ENCODE measurements at places on chromosomes 6 and 20.

DNA sequence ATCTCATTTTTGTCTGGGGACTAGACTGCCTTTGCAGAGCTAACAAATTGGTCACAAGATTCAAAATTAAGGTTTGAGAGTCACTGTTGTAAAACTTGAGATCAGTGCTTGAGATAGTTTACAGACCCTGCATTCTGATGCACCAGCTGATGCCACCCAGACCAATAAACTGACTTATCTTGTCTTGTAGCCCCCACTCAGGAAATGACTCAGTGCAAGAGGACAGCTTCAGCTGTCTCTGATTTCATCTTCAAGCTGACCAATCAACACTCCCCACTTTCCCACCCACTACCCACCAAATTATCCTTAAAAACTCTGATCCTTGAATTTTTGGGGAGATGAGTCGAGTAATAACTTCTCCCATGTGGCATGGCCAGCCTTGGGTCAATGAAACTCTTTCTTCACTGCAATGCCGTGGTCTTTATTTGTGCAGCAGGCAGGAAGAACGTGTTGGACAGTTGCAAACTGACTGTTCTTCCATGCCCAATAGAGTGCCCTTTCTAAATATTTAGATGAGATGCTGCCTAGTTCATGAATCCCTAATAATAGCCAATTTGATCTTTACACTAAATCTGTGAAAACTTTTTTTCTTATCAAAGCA, 48.3 kb upstream of the PROKR2 start:
- no peak for DNase-seq

GRCh38 chr6:90947184-90948064, 360.6 kb upstream of the MAP3K7 start:
- no peak for DNase-seq

- DNase-seq, result no peak
These were observed 17.9 kb downstream of the RNGTT start for GRCh38 chr6:88945415-88946008.

DNA sequence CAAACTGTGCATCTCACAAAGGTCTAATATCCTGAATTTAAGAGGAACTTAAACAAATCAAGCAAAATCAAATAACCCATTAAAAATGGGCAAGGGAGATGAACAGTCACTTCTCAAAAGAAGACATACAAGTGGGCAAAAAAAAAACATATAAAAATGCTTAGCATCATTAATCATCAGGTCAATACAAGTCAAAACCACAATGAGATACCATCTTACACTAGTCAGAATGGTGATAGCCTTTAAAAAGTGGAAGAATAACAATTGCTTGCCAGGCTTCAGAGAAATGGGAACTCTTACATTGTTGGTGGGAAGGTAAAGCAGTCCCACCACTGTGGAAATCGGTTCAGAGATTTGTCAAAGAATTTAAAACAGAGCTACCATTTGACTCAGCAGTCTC, 646.7 kb upstream of the PTCHD4 start:
- DNase-seq, result no peak

DNA sequence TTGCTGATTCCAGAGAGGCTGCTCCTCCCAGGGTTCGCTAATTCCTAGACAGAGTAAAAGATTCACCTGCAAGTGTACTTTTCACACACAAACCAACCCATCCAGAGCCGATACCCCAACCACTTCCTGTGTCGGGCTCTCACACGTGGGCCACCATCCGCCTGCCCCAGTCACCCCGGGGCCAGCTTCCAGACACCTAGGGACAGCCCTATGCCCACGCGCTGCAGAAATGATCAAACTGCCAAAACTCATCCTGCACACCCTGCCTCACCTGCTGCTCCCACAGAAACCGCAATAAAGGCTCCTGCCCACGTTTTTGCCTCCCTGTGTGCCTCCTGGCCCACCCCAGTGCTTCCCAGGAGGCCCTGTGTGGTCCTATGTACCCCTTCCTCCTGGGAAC, 59.5 kb downstream of the PSMG4 start:
- peak; percentile 3 for DNase-seq

GRCh38 chr20:32804817-32805216, 14.9 kb upstream of the MAPRE1 start:
- DNase-seq, result no peak

DNA sequence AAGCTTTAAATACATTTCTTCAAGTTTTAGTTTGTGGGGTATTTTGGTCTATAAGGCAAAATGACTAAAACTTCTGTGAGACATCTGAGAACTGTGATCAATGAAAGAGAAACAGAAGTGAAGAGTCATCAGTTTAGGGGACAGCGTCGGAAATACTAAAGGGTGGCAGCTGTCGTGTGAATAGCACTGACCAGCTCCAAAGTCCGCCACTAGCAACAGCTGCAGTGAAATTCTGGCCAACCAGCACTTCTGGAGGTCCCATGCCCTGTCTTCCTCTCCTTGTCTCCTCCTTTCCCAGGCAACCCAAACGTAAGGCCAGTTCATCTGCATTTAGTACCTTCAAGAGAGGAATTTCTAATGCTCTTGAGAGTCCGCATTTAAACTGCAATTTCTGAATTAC, 87.5 kb downstream of the DACT2 start:
- no peak for DNase-seq

DNA sequence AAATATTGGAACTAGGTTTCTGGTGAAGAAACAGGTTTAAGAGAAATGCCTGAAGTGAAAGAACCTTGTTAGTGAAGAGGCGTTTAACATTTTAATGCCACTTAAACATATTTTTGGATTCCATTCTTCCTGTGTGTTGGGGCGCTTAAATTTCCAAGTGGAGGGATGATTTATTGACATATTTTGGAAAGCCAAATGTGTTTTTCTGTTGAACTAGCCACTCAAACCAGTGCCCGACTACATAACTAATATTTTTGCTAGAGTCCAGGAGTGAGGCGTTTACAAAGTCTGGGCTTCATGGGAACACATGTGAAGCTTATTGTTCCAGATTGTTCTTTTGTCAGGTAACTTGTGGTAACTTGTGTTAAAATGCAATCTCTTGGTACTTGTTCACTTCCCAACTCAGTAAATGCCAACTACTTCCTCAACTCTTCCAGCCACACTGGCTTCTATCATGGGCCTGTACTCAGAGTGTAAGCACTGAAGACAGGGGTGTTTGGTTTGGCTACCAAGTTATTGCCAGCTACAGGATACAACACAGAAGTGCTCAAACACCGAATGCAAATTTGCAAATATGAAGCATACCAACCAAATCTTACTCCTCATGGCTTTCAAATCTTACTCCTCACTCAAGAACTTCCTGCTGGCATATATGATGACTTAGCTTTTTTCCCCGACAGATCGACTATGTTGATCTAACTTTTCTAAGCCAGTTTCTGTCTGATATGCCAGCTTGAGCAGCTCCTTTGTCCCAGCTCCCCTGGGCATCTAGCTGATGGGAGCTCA, 2.0 kb upstream of the ZNFX1 start:
- no peak for DNase-seq

- DNase-seq, result no peak
These were observed 265.6 kb upstream of the JAG1 start for GRCh38 chr20:10939331-10939941.

DNA sequence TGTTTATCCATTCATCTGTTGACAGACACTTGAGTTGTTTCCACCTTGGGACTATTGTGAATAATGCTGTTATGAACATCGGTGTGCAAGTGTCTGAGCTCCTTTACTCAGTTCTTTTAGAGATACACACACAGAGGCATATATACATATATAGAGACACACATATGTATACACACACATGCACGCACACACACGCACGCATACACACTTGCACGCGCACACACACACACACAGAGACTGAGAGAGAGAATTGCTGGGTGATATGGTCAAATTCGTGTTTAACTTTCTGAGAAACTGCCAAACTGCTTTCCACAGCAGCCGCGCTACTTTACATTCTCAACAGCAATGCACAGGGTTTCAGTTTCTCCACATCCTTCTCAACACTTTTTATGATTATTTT, 273.3 kb downstream of the FARS2 start:
- DNase-seq, result no peak

DNA sequence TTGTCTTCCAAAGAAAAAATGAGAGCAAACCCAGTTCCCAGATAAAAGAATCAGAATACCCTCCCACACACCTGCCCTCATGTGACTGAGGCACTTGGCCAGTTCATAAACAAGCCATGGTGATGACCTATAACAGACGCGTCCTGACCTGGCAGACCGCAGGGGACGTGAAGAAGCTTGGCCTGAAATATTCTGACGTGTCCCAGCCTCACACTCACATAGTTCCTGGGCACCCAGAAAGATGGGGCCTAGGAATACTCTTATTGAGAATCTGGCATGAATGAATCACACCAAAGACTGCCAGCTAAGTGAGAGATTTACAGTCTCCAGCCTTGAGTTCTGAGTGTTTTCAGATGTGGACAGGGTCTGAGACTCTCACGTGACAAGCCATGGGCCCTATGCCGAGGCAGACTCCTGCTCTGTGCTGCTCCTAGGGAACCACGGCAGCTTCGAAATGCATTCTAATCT, 17.2 kb upstream of the MAP3K4 start:
- DNase-seq, result peak; percentile 88

- DNase-seq, result no peak
These were observed 266.4 kb downstream of the HAO1 start for GRCh38 chr20:7673841-7674240.

DNA sequence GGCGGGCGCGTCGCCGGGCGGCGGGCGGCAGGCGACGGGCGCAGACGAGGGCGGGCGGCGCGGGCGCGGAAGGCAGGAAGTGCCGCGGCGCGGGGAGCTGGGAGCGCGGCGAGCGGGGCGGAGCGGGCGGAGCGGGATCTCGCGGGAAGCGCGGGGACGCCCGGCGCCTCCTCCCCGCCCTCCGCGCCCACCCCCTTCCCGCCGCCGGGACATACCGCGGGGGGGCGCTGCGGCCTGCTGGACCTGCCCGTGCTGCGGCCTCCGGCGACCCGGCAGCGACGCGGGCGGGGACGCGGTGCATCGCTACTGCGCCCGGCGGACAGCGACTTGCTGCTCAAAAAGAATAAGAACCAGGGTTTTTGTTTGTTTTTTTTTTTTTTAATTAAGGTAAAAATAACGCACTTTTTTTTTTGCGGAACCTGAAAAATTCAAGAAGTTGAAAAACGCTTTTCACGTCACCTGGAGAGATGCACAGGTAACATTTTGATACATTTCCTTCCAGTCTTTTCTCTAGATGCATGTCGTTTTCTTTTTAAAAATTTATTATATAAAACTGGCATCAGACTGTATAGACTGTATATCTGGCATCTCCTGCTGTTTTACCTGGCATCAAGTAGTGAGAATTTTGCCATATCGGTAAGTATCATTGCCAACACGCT, at the start of gene CENPB:
Gene CENPB, minus strand, starts transcription at position 76 of the 659 bp plus-strand sequence. CDS start 257 bp downstream, outside the sequence.
- DNase-seq, result peak; percentile 92

DNA sequence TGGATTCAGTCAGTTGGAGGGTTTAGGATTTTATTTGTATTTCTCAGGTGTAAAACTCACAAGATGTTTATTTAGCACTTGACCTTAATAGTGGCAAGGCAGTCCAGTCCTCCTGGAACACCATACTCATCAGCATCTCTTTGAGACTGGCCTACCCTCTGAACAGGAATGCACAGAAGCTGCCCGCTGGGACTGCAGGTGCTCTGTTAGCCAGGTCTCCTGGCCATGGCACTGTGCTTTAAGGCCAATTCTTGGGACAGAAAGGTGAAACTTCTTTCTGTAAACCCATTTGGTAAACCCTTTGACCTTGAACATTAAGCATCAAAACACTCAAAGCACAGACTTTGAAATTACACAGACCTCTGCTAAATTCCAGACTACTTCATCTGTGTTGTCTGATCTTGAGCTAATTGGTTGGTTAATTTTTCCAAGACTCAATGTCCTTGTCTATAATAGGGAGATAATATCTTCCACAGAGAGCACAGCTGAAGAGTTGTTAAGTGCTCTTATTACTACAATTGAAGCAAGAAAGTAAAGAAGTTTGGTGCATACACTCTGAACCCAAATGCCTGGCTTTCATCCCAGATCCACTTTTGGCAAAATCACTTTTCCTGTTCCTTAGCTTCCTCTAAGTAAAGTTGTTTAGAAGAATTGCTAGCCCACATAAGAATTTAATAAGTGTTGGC, 54.9 kb upstream of the NT5E start:
- DNase-seq, result no peak

DNA sequence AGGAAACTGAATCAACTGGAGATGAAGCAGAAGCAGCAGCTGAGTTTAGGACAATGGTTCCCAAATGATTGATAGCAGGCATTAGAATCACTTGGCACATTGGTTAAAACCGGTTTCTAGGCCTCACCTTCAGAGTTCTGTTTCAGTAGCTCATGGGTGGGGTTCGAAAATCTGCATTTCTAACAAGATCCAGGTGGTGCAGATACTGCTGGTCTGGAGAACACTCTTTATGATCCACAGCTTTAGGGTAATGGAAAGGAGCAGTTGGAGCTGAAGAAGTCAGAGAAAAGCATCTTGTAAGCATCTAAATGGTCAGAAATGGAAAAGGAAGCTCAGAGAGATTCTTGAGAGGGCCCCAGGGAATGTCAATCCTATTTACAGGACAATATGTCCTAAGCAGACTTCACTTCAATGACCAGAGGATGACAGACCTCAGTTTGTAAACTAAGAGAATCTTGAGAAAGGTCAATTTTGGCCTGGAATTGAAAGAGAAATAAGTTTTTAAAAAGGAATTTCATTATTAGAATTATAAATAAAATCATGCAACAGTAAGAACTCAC, 8.5 kb downstream of the TSPYL1 start:
- DNase-seq, result no peak

DNA sequence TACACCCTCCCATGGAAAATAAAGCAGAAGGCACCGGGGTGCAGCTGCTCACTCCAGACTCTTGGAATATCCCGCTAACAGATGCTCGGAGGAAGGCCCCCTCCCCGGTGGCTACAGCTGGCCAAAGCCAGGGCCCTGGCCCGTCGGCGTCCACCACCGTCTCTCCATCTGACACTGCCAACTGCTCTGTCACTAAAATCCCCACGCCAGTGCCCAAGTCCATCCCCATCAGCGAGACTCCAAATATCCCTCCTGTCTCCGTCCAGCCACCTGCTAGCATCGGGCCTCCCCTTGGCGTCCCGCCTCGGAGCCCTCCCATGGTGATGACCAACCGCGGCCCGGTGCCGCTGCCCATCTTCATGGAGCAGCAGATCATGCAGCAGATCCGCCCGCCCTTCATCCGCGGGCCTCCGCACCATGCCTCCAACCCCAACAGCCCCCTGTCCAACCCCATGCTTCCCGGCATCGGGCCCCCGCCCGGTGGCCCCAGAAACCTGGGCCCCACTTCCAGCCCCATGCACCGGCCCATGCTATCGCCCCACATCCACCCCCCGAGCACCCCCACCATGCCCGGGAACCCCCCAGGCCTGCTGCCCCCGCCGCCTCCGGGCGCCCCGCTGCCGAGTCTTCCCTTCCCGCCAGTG, 143.9 kb downstream of the SOBP start:
- no peak for DNase-seq

- no peak for DNase-seq
These were observed 25.6 kb upstream of the FRMD1 start for GRCh38 chr6:168104636-168105035.

- DNase-seq, result no peak
These were observed 66.3 kb downstream of the ATXN1 start for GRCh38 chr6:16694781-16695578.

GRCh38 chr6:129730477-129731165, 20.6 kb upstream of the ARHGAP18 start:
- DNase-seq, result no peak

- DNase-seq, result no peak
These were observed 6.5 kb downstream of the GFOD1 start for GRCh38 chr6:13480631-13481501.

- no peak for DNase-seq
These were observed 67.8 kb upstream of the ANKEF1 start for GRCh38 chr20:9966966-9967365.

GRCh38 chr6:20286968-20287565, 74.8 kb upstream of the MBOAT1 start:
- no peak for DNase-seq

- no peak for DNase-seq
These were observed 1279.5 kb upstream of the CITED2 start for GRCh38 chr6:140653972-140654371.
